ENCODE measurements at places on chromosomes 5 and 9.

- no peak for DNase-seq
Observed at GRCh38 chr5:74460694-74461093, 179.8 kb downstream of the ENC1 start.

GRCh38 chr5:115571441-115571878 is 26.9 kb upstream of the FEM1C start:
- DNase-seq: no peak

- no peak for DNase-seq
Observed at GRCh38 chr9:116589392-116590354, 97.4 kb upstream of the TRIM32 start.

DNA sequence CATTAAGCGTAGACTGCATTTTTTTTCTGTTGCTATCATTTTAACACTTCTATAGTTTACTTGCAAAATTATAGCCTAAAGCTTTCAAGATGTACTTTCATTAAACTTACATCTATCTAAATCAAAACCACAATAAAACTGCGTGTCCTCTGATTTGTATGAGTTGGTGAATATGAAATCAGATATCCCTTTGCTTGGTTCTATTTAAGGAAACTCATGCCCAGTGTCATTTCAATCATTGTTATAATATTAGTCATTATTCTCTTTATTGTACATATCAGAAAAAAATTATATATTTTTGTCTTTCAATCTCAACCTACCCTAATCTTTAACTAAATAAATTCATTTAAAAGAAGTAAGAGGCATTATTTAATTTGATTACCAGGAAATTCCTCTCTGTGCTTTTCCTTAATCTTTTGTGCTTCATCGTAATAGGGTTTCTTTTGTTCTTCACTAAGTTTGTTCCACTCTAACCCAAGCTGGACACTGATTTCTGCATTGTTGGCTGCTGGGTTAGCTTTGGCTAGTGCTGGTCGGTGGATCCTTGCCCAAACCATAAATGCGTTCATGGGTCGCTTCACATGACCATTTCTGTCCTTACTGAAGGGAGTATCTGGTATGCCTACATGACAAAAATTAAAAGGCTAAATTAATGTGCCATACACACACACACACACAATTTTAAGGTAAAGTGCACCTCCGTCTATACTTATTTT is 3.8 kb downstream of the SOX30 start:
- DNase-seq: no peak

- DNase-seq: no peak
Observed at GRCh38 chr9:92098638-92099037, 16.6 kb downstream of the SPTLC1 start.

GRCh38 chr5:108747111-108747773 is 455 bp upstream of the FER start:
- DNase-seq: no peak

GRCh38 chr5:59542851-59543820 is 350.4 kb downstream of the PDE4D start:
- DNase-seq: no peak

DNA sequence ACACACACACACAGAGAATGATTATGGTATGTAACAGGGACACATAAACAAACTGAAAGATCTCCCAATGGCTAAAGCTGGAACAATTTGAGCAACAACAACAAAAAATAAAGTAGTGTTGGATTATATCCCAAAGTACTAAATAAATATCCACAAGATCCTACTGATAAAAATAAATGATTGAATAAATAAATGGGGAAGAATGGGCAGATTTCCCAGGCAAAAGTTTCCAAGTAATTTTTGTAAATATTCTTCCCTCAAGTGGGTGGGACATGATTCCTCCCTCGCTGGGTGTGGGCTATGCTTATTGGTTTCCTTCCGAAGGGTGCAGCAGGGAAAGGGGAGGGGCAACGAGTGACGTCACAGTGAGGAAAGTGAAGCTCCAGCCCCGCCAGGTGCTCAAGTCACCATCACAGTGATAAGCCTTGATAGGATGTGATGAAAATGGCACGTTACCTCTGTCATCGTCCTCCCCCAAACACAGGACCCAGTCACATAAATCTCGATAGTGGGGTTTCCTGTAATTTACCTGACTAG is 295.3 kb downstream of the DRD1 start:
- no peak for DNase-seq

GRCh38 chr9:70106571-70106970 is 62.9 kb downstream of the MAMDC2 start:
- DNase-seq: no peak

GRCh38 chr5:83313436-83313835 is 158.1 kb upstream of the VCAN start:
- DNase-seq: no peak

- no peak for DNase-seq
Observed at GRCh38 chr5:170120576-170120975, 14.9 kb downstream of the FOXI1 start.

GRCh38 chr5:112485934-112486355 is 66.9 kb upstream of the EPB41L4A start:
- DNase-seq: no peak

- no peak for DNase-seq
Observed at GRCh38 chr5:59485107-59485506, 408.4 kb downstream of the PDE4D start.

- DNase-seq: no peak
Observed at GRCh38 chr5:173964506-173964905, 24.5 kb upstream of the C5orf47 start.

GRCh38 chr5:54883374-54884194 is 101.8 kb downstream of the ESM1 start:
- no peak for DNase-seq

DNA sequence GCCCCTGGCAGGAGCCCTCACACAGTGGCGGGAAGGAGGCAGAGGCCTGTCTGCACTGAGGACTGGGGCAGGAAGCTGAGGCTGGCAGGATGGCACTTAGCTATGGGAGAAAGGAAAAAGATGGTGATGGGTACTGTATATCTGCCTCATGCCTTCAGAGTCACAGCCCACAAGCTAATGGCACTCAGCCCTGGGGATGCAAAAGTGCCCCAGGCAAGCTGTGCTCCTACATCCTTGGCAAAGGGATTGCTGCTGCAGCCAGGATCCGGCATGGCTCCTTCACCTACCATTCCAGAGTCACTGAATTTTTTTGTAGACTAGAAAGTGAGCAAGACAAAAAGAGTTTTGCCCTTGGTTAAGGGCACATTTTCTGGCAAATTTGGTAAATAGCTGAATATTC is 8.7 kb downstream of the ACSL6 start:
- DNase-seq: no peak

- DNase-seq: no peak
Observed at GRCh38 chr9:98917746-98918487, 25.8 kb upstream of the COL15A1 start.

DNA sequence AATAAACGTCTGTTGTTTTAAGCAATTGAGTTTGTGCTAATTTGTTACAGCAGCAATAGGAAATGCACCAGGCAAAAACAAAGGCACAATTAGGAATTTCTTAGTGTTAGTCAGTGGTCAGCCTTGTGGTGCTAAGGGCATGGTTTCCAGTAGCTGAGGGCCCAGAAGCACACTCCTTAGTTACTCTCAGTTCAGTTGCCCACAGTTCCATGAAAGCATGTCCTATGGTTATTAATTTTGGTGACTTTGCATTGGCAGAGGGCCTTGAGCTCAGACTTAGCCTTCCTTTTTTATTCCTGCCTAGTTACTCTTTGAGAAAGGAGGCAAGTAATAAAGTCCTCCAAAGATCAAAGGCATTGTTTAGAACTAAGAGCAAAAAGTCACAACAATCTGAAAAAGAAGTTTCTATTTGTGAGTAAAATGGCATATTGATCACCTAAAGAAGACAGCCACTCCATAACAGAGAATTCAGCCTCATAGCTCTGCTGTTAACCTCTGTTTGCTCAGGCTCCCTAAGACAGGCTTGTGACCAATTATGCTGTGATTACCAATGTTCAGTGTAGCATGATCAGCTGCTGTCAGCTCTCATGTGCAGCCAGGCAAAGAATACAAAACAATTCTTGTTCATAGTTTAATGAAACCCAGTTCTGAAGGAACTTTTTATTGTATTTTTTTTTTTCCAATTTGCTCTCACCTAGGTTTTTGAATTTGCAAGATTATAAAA is 57.0 kb upstream of the MROH2B start:
- no peak for DNase-seq

- DNase-seq: no peak
Observed at GRCh38 chr5:133930061-133930812, 38.2 kb downstream of the C5orf15 start.

- DNase-seq: no peak
Observed at GRCh38 chr5:95930141-95930930, 31.3 kb downstream of the ELL2 start.

GRCh38 chr9:89661956-89662717 is 57.3 kb downstream of the GADD45G start:
- DNase-seq: peak; percentile 72

GRCh38 chr5:146130440-146131045 is 25.2 kb upstream of the PLAC8L1 start:
- DNase-seq: peak; percentile 11

DNA sequence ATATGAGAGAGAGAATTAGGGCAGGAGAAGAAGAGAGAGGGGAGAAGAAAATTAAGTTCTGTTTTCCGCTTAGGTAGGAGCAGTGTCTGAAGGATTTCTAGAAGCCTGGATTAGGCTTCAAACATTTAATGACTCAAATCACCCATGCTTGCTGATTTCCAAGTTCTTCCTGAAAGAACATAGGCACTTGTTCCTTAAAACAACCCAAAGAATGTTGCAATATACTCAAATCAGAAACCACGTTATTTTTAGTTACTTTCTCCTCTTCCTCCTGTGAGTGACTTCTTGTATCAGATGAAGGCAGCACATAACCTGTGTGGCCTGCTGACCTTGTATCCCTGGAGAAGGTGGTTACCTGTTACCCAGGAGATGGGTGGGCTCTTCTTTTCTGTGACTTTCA is 351.5 kb upstream of the KLF4 start:
- peak; percentile 83 for DNase-seq

GRCh38 chr5:171850324-171850947 is 64.8 kb downstream of the SMIM23 start:
- DNase-seq: no peak

GRCh38 chr5:113068559-113068958 is 92.0 kb downstream of the DCP2 start:
- DNase-seq: no peak

DNA sequence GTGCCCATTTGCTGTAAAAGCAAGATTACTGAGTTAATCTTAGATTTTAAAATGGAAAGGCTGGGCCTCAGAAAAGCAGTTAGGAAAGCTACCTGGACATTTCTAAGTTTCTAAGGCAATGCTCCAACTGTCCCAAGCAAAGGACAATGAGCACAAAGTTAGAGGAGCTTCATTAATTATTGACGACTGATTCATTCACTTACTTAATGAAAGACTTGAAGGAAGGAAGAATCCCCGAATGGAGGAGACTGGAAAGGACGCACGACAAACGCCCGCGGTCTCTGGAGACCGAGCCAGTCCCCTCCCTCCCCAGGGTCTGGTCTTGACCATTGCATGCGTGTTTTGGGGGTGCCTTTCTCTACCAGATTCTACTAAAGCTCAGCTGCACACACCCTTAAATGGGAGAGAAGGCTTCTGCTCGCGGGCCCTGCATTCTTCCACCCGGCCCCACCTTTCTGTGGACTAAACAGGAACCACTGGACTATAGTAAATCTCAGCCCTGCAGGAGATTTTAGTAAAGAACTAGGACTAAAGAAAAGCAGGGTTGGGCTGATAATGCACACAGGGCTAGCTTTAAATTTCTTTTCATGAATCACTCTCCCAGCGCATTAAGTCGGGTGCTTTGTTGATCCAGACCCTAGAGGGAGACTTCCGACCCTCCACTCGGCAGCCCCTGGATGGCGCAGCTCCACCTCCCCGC is 44.8 kb downstream of the CTSL start:
- no peak for DNase-seq

DNA sequence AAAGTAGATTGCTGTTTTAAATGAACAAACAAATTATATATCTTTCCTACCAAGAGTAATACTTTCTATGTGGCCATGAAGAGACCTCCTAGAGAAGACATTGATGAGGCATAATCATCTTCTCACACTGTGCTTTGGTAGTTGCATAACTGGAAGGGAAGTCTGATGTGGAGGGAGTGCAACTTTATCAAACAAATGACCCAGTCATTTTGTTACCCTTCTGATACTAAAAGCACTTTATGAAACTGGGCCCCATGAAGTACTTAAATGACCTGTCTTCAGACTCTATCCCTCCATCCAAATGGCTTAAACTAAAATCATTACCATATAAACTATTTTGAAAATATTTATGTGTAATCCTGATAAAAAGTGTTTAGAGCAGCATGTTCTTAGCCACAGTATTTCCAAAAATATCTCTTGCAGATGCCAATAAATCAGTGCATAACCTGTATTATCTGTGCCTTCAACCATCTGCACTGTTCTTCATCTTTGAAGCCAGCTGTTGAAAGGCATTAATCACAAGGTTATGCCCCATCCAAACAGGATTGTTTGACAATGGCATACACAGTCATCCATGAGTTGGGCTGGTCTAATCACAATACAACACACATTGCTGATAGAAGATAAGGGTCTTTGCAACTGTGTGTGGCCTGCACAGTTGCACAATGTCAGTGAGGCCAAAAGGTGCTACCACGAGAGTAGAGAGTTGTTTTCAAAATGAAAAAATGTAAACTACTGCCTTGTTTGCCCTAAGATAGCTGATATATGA is 31.9 kb upstream of the MIER3 start:
- DNase-seq: no peak

- no peak for DNase-seq
Observed at GRCh38 chr5:14810282-14810681, 61.3 kb downstream of the ANKH start.

DNA sequence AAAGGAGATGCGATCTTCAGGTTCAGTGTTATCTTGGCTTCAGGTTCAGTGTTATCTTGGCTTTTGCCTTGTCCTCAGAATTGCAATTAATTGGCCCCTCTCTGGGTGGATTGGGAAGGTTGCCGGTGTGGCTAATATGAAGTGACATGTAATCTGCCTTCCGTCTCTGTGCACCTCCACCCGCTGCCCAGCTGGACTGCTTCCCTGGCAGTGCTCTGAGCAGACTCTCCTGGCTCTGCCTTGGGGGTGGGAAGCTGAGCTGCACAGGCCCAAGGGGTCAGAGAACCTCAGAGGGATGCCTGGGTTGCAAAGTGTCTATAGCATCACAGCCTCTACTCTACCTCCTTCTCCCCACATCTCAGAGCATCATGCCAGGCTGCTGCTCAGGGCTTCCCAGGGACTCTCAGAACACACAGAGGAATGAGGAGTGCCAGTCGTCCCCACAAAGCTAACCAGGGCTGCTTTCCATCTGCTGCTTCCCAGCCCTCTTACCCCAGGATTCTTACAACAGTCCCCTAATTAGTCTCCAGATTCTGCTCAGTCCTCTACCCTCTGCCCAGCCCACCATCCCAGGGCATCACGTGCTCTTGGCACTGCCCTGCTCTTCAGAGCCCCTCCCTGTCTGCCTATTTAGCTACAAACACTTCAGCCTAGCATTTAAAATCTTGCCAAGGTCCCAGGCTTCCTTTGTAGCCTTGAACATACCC is 54.4 kb upstream of the AFAP1L1 start:
- DNase-seq: no peak

- no peak for DNase-seq
Observed at GRCh38 chr9:133707065-133707762, 30.9 kb downstream of the SARDH start.

- no peak for DNase-seq
Observed at GRCh38 chr5:111311666-111312065, 87.5 kb downstream of the CAMK4 start.

- no peak for DNase-seq
Observed at GRCh38 chr9:127714951-127715469, 453 bp downstream of the PTRH1 start.

GRCh38 chr9:10612641-10613398 is at the start of gene PTPRD:
Gene PTPRD, minus strand, starts transcription at chr9:10613002.
- no peak for DNase-seq
